ENCODE measurements at places on chromosomes 12 and 14.

GRCh38 chr14:63952933-63953437 is 100.2 kb downstream of the SYNE2 start:
- DNase-seq, result peak; percentile 23

- DNase-seq, result peak; percentile 57
Observed at GRCh38 chr12:15151161-15152091, 69.8 kb downstream of the RERG start.

DNA sequence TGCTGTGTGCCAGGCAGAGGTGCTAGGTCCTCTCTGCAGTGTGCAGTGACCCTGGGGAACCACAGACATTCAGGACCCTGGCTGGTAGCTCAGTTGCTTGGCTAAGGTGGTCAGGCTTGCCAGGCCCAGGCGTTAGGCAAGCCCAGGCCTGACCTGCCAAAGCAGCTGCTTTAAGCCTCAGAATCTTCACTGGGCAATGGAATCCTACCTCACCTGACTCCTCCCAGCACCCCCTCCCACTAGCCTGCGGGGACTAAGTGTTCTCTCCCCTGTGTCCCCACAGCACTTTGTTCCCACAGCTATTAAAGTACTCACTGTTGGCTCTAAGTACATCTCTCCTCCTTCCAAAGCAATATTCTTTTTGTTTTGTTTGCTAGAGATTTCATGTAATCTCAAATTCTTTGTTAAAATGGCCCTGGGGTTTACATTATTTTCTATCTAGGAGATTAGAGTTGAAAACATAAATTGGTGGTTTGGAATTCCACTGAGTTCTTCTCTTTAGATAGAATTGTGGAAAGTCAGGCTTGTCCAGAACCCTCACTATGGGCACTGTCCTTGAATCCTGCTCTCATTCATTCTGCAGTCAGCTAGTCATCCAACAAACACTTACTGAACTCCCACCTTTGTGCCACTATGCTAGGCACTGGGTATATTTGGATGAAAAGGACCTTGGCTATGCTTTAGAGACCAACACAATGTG is 44.4 kb downstream of the DGLUCY start:
- peak; percentile 52 for DNase-seq

- no peak for DNase-seq
Observed at GRCh38 chr14:77574446-77575115, 41.9 kb downstream of the SPTLC2 start.

GRCh38 chr14:22614240-22614799 is 16.2 kb downstream of the ABHD4 start:
- DNase-seq, result peak; percentile 89

GRCh38 chr12:99053616-99054362 is 408.7 kb downstream of the APAF1 start:
- no peak for DNase-seq

GRCh38 chr12:59382282-59383078 is 213.3 kb upstream of the SLC16A7 start:
- DNase-seq, result peak; percentile 10

DNA sequence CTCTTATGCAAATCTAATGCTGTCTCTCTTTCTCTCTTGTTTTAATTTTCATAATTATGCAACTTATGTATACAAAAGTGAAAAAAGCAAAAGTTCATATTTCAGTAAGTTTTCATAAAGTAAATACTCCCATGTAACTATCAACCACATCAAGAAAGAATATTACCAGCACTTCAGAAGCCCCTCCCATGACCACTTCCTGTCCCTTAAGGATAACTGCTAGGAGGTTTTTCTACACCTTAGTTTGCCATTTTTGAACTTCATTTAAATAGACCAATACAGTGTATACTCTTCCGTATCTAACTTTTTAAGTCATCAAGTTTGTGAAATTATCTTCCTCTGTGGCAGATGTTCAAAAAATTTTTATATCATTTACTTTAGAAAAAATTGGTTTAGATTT is 547 bp upstream of the OR4K15 start:
- DNase-seq, result no peak

DNA sequence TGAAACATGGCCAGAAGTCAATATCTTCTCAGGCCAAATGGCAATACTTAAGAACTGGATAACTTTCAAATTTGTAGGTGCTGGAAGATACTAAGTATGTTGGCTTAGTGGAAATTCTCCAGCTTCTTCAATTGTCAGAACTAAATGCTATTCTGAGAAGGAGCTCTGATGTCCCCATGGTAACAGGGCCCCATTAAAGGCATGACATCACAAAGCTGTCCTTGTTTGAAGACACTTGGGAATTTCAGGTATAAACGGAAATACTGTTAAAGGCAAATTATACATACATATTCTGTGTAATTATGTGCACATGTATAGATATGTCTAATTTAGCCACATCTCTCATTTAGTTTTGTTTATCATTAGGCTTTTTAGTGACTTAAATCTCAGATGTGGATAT is 210.0 kb upstream of the SEL1L start:
- no peak for DNase-seq

GRCh38 chr12:105418229-105418628 is 87.7 kb downstream of the C12orf75 start:
- DNase-seq, result peak; percentile 96

- DNase-seq, result no peak
Observed at GRCh38 chr14:50605766-50606165, 45.8 kb downstream of the ATL1 start.

DNA sequence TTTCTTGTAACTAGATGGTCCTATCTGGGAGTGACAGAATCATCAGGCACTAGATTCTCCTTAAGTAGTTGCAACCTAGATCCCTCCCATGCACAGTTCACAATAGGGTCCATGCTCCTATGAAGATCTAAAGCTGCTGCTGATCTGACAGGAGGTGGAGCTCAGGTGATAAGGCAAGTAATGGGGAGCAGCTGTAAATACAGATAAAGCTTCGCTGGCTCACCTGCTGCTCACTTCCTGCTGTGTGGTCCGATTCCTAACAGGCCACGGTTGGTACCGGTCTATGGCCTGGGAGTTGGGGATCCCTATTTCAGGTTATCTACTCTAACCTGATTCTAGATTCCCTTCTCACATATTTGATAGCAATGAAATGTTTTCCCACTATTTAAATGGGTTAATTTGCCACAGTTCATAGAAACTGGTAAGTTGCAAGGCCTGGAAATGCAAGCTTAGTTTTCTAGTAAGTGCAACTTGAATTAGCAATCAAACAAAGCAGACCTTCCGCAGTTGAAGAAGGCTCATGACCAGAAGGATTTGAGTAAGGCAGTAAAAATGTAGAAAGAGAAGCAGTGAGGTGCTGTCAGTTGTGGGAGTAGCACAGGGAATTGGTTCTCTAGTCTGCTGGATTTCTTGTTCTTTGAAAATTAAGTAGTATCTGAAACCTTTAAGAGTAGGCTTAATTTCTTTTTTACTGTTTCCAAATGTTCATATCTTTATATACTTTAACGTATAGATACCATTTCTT is 332.3 kb downstream of the EGLN3 start:
- DNase-seq, result no peak

GRCh38 chr12:31003861-31004640 is 69.6 kb upstream of the DDX11 start:
- DNase-seq, result no peak

DNA sequence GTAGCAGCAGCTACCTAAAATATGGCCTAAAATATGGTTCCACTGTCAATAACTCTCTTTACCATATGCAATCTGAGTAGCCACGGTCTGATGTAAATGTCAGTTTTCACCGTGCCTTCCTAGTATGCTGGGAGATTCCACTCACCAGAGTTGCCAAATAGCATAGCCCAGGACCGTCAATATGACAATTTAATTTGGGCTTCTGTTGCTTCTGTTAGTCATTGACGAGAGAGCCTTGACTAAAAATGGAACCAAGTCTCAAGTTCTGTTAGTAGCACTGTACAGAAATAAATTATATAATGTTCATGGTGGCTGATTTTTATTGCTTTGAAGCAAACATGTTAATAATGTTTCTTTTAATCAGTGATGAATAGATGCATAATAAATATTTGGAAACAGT is 348.4 kb downstream of the BCAT1 start:
- DNase-seq, result no peak

DNA sequence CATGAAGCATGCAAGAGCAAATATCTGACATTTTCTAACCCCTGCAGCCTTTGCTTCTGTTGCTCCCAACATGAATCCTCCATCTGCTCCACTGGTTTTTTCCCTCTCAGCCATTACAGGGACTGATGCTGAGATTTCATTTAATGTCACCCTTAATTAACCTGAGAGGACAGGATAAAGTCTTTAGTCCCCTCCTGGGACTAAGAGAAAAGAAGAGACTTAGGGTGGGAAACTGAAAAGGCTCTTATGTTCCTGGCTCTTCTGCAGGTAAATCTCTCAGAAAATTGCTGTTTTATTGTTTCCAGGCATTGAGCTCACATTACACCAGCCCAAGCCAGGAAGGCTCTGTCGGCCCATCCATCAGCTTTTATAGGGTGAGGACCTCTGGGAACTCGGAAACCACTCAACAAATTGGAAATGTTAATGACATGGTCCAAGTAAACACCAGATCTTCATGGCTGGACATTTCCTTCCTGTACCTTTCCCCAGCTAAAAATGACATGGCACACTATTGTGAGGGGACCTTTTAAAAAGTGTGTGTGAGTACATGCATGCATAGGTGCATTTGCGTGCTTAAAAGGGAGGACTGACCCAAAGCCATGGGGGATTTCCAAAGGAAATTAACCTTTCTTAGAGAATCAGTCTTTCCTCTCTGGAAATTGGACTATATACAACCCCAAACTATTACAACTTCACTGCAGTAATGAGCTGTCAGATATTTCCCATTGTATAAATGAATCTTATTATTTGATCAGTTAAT is 408.1 kb upstream of the TMTC1 start:
- DNase-seq, result no peak

DNA sequence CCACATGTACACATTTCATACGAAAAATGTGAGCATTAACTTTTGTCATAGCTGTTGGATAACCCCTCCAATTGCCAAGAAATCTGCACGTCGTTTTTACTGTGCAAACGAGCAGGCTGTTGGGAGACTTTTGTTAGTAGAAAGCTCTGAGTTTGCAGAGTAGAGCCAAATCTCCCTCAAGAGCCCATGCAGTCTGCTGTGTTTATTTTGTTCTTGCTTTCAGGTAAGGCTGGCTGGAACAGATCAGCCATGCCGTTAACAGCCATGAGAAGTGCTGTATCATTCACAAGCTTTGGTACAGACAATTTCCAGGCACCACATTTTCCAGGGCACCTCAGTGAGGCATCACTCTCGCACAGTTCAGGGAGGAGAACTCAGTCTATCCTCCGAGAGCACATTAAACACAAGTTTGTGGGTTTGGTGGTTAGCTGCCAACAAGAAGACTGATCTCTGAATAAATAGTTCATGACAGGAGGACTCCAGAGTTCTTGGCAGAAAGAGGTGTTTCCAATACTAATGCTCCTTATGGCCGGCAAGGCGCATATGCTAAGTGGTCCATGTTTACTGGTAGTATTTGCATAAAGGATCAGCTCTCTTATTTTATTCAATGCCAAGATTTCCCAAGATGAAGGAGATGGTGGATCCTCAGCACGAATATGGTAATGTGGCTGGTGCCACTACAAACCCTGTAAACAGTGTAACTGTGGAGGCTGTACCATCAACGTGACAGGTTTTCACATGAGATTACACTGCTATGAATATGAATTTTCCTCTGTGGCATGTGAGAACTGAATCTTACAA is 30.3 kb upstream of the PELI2 start:
- DNase-seq, result peak; percentile 35

- no peak for DNase-seq
Observed at GRCh38 chr12:48420039-48420775, 52.2 kb upstream of the ANP32D start.

GRCh38 chr12:27331291-27331926 is 1.2 kb upstream of the BMAL2 start:
- DNase-seq, result peak; percentile 76

DNA sequence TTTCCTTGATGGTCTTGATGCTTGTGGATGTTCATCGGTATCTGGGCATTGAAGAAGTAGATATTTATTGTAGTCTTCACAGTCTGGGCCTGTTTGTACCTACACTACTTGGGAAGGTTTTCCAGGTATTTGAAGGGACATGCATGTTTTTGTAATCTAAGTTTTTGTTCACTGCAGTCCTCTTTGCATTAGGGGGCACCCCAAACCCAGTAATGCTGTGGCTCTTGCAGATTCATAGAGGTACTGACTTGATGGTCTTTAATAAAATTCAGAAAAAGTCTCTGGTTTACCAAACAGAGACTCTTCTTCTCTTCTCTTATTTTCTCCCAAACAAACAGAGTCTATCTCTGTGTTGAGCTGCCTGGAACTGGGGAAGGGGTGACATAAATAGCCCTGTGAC is 150.9 kb upstream of the SLC16A7 start:
- peak; percentile 16 for DNase-seq

GRCh38 chr12:13223941-13224340 is 27.4 kb downstream of the EMP1 start:
- DNase-seq, result no peak

DNA sequence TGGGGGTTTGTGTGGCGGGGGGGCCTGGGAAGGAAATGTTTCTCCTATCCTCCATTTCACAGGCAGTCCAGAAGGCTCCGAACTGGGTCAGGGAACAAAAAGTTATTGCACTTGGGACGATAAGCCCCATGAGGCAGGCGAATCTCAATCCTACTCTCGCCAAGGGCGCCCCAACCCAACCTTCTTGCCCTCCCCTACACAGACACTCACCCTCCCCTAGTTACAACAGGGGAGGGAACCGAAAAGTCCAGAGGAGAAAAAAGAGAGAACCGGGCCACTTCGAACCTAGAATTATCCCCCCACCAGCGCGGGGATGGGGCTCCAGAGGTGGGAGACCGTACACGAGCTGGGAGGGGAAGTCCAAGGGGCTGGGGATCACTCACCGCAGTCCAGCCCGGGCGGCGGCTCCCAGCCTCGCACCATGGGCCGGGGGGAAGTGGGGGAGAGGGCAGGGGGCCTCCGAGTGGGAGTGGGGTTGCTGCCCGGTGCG is 357 bp downstream of the HOMEZ start:
- DNase-seq, result no peak

GRCh38 chr14:33573301-33573880 is 377.5 kb downstream of the EGLN3 start:
- DNase-seq, result no peak

GRCh38 chr12:88572781-88573549 is 7.3 kb downstream of the KITLG start:
- no peak for DNase-seq

DNA sequence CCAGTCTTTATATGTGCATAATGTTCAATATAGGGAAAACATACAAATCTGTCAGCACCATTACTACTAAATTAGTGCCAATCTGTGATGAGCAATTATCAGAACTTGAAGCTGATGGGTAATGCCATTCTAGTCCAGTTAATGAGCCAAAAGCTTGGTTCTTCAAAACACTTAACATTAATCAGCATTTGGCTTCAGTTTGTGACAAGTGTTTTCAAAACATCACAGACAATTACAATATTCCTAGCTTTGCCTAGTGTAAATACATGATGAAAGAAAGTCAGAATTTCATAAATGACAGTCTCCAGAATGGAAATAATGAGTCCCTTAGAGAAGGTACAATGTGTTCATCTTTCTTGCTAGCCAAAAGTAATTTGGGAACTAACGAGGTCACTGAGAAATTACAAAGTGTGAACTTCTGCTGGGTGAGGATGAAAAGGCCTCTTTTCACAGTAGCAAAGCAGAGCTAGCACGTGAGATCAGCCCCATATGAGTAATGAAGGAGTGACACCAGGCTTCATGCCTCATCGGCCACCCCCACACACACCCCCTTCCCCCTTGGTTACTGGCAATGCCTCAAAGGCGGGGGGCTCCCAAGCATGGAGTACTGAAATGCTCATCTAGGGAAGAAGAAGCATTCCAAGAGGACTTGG is 180.6 kb upstream of the EEA1 start:
- no peak for DNase-seq

- DNase-seq, result no peak
Observed at GRCh38 chr12:130877333-130877732, 5.5 kb downstream of the RAN start.

Measured in myocyte (in vitro differentiated cells).